Stimulated activated CD4-positive, alpha-beta T cell treated with anti-CD3 and anti-CD28 coated beads, Interleukin-1b, Interleukin-23, amount 100 ng/mL, for 1 hour (primary cell): ENCODE measurements at places on chromosomes 12 and 14.

GRCh38 chr14:51431741-51432140 lies 191.7 kb downstream of the TMX1 start:
- no peak for DNase-seq

- DNase-seq, result no peak
Observed at GRCh38 chr12:123946152-123946515, 26.5 kb downstream of the CCDC92 start.

- DNase-seq, result no peak
Observed at GRCh38 chr12:58086006-58086405, 144.6 kb downstream of the ATP23 start.

- no peak for DNase-seq
Observed at GRCh38 chr12:18057051-18057450, 32.9 kb downstream of the RERGL start.

- DNase-seq, result no peak
Observed at GRCh38 chr12:28899951-28900350, 249.1 kb upstream of the FAR2 start.

DNA sequence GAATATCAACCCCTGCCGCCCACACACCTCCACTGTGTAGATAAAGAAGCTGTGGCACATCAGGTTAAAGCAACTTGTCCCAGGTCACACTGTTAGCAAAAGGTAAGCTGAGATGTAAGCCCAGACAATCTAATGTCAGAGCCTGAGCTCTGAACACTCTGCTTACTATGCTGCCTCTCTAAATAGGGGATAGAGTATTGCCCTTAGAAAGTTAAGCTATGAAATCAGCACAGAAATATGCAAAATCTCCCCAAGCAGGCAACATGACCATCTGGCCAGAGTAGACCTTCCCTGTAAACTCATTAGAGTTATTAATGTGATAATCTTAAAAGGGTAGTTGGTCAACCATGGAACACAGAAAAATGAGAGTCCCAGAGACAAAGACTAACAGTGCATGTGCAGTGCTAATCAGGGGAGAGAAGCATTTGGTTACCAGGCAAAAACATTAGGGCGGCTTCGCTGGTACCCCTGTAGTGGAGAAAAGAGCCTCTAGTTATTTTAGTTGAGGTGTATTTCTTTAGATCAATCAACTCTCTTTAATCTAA lies 171.0 kb downstream of the BTG1 start:
- DNase-seq, result no peak

DNA sequence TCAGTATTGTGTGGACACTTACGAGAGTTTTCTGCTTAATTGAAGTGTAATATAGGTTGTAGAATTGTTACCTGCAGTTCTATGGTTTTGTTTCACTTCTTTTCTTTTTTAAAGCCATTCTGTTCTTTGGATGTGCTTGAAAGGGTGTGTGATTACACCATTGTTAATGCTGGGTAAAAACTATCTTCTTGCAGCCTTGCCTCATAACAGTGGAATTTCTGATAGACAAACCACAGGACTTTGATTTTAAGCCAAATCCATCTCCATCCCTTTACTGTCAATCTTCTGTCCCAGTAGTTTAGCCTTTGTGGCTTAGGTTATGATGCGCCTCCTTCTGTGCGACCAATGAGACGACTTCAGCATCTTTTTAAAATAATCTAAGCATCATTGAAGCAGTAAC lies 182.3 kb downstream of the PELI2 start:
- no peak for DNase-seq

- DNase-seq, result no peak
Observed at GRCh38 chr12:98421316-98421715, 94.1 kb upstream of the TMPO start.

GRCh38 chr12:112283546-112283945 lies 98.7 kb downstream of the HECTD4 start:
- no peak for DNase-seq

DNA sequence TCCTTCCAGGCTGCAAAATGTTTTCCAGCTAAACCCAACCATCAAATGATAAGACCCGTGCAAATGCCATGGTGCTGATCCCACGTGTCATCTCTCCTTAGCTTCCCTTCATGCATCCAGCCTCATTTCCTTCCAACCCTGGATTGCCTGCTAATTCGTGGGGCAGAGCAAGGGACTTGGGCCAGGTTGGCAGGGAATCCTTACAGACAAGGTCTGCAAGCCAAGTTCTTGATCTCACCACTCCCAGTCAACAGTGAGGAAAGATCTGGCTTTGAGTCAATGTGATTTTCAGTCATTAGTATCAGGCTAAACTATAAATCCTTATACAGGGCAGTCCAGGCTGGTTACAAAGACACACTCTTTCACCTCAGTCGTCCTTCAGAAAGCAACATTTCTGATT lies 150.9 kb downstream of the ANO2 start:
- DNase-seq, result no peak

- no peak for DNase-seq
Observed at GRCh38 chr14:32383364-32384009, 54.4 kb downstream of the AKAP6 start.

DNA sequence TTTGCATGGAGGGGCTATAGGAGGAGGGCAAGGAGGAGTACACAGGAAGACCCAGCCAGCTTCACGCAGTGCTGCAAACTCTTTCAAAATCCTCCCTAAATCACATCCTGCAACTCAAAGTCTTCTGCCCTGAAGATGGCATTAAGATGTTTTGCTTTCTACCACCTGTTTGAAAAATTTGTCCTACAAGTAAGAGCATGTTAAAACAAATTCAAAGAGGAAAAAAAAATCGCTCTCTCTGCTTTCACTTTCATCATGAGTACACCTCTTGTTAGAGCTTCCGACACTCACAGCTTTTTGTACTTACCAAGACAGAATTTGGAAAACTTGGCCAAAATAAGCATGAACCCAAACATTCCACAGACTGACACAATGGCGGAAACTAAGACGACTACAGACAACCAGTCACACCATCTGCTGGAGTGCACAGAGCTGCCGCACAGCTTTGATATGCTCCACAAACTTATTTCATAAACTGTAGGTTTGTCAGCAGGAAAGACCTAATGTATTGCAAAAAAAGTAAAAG lies 21.3 kb downstream of the GCH1 start:
- DNase-seq, result no peak
